ENCODE measurements at places on chromosomes 13 and 19.
A peak's percentile ranks its signal among the peaks of the same experiment; 100 is the strongest.

DNA sequence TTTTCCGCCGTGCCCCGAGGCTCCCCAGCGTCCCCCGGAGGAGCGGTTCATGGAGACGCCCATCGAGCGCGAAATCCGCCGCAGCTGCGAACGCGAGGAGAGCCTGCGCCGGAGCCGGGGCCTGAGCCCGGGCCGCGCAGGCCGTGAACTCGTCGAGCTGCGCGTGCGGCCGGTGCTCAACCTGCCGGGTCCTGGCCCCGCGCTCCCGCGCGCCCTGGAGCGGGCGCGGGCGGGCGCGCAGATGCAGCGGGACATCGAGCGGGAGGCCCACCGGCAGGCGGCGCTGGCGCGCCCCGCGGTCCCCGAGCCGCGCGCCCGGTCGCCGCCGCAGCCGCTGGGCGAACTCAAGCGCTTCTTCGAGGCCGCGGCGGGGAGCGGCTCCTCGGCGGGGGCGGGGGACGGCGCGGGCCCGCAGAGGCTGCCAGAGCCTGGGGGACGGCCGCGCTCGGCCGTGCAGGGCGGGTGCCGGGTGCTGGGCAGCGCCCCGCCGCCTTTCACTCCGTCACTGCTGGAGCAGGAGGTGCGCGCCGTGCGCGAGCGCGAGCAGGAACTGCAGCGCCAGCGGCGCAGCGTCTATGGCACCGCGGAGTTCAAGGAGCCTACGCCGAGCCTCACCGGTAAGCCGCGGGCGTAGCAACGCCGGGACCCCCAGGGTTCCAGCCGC is 807 bp downstream of the MISP3 start:
- DNase-seq, result peak; percentile 74

DNA sequence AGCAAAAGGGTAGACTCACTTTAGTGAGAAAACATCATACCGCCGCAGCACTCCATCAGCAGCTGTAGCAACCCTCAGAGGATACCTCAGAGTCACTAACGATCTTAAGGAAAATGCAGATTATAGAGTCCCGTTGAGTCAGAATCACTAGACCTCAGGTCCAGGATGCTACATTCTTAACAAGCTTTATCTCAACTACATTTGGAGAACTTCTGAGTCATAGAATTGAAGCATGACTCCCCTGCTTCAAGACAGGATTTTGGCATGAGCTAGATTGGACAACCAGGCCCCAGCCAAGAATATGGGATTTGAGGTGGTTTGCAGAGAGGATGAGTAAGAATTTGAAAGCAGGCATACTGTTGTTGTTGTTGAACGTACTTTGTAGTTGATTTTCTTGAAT is 118.9 kb upstream of the UBL3 start:
- peak; percentile 61 for DNase-seq

- DNase-seq, result peak; percentile 83
Observed at GRCh38 chr19:49570138-49570856, 10.1 kb downstream of the NOSIP start.

- no peak for DNase-seq
Observed at GRCh38 chr19:4849019-4849418, 17.5 kb upstream of the TICAM1 start.

All from fibroblast of skin of scalp (primary cell).